Posterior cingulate gyrus (tissue), 11 donors: ENCODE measurements at places on chromosomes 5 and 9.

DNA sequence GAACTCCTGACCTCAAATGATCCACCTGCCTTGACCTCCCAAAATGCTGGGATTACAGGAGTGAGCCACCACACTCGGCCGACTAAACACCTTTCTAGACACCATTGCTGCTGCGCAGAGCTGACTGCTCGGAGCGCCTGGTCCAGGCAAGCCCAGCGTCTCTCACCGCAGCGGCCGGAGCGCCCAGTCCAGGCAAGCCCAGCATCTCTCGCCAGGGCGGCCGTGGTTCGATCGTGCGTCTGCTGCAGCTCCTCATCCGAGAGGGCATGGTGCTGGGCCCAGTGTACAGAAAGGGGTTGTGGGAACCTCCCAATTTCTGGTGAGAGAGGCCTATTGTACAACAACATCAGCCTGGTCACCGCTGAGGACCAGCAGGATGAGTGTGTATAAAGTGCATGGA is 109.5 kb upstream of the RAPGEF1 start:
- no peak for DNase-seq

GRCh38 chr9:137431416-137431931 is 8.3 kb downstream of the NOXA1 start:
- DNase-seq: no peak

DNA sequence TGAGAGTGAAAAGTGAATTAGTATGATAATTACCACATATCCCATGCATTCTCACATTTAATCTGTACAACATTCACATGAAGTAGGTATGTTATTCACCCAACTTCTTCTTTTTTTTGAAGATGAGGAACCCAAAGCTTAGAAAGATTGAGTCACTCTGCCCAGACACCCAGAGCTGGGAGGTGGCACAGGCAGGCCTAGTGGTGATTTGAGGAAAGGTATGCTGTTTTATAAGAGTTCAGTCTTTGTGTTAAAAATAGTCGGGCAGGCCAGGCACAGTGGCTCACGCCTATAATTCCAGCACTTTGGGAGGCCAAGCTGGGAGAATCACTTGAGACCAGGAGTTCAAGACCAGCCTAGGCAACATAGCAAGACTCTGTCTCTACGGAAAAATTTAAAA is 285.3 kb downstream of the NR3C1 start:
- DNase-seq: no peak

GRCh38 chr5:135533334-135533733 is 2.4 kb downstream of the NEUROG1 start:
- DNase-seq: no peak

- DNase-seq: no peak
These were observed 42.7 kb upstream of the SRFBP1 start for GRCh38 chr5:121919046-121919445.

- DNase-seq: peak; percentile 57
These were observed 13.1 kb downstream of the LRRC26 start for GRCh38 chr9:137156567-137157375.

DNA sequence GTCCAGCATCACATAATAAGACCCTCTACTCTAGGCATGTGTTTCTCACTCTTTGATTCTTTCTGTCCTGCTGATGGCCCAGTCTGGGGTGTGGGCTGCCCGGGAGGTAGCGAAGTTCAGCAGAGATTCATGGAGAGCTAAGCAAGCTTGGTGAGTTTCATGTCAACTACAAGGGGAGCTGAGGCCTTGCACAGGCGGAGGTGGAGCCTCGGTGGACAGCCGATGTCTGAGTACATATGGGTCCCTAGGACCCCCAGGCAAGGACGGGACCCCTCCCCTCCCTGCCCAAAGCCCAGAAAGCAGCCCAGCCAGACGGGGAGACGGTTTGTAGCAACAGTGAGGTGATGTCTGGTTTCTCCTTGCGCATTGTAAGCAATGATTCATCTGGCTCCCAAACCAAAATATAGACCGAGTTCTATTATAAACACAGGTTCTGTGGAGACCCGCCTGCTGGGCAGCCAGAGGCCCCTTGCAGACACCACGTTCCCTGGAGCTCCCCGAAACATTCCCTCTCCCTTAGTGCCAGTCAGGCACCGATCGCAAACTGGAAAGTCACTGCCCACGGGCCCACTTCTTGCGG is 45.5 kb downstream of the COL27A1 start:
- peak; percentile 56 for DNase-seq

DNA sequence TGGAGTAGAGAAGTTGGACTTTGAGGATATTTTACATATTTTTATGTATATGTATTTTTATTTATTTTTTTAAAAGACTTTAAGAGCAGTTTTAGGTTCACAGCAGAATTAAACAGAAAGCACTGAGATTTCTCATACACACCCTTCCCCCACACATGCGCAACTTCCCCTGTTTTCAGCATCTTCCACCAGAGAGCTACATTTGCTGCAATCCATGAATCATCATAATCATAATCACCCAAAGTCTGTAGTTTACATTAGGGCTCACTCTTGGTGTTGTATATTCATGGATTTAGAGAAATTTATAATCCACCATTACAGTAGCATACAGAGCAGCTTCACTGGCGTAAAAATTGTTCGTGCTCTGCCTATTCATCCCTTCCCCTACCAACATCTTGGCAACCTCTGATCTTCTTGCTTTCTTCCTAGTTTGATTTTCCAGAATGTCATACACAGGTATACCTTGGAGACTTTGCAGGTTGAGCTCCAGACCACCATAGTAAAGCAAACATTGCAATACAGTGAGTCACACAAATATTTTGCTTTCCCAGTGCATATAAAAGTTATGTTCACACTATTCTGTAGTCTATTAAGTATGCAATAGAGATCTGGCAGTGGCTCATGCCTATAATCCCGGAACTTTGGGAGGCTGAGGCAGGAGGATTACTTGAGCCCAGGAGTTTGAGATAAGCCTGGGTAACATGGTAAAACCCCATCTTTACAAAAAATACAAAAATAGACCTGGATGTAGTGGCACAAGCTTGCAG is 9.6 kb upstream of the CCDC171 start:
- DNase-seq: no peak

GRCh38 chr5:139688088-139688702 is 40.0 kb downstream of the CXXC5 start:
- DNase-seq: peak; percentile 77

DNA sequence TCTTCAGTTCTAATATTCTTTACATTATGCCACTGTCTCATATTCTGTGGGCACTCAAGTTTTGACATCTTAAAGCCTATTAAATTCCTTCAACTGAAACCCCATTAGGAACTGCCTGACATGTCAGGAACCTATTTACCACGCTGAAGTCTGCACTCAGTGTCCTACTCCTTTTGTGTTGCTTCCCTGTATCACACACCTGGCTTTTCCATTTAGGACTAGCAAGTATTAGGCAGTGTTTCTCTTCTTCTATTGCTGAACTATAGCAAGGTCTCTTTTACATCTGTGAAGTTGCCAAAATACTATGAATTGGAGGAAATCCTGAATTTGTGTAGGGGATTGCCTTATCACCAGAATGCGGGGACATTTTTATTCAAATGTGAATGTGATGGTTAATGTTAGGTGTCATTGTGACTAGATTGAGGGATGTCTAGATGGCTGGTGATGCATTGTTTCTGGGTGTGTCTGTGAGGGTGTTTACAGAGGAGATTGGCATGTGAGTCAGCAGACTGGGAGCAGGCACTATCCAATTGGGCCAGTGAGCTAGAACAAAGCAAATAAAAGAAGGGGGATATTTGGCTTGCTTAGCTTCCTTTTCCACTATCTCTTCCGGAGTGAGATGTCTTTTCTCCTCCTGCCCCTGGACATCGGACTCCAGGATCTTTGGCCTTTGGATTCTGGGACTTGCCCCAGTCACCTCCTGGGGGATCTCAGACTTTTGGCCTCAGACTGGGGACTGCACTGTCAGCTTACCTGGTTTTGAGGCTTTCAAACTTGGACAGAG is 21.2 kb upstream of the VCAN start:
- DNase-seq: no peak

- no peak for DNase-seq
These were observed 157.1 kb downstream of the PBX3 start for GRCh38 chr9:125904155-125904851.

- DNase-seq: no peak
These were observed 189.9 kb downstream of the ARL15 start for GRCh38 chr5:54120473-54120872.

- no peak for DNase-seq
These were observed 116.4 kb downstream of the MYO10 start for GRCh38 chr5:16819522-16820167.

DNA sequence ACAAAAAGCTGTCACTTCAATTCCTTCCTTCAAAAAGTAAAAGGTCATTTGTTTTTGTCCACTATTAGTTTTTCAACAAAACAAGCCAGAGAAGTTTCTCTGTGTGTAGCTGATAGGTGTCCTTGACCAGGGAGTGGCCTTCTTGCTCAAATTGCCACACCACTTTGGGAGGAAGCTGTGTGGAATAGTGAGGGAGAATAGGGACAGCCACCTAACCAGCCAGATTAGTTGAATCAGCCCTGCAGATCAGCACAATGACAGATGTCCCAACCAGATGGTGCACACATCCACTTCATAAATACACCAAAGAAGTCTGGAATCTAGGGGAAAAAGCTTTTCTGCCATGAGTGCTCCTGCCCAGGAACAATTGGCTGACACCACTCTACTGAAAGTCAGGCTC is 37.2 kb downstream of the NREP start:
- DNase-seq: no peak

DNA sequence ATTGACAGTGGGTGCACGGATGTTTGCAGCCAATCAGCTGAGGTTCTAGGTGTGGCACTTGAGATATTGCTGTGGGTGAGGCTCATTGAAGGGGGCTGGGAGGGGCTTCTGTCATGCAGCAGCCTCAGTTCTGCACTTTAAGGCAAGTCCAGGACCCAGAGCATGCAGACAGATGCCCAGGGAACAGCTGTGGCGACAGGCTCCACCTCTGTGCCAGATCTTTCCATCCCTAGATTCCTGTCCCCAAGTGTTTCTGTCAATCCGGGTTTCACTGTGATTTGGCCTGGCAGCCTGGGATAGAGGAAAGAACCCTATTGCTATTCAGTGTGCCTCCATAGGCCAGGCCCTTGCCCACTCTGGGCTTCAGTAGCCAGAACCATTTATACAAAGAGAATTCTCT is 20.8 kb upstream of the CERCAM start:
- no peak for DNase-seq

GRCh38 chr5:54959673-54960418 is 25.5 kb downstream of the ESM1 start:
- no peak for DNase-seq
